ENCODE measurements at places on chromosomes 5 and 9.

- no peak for DNase-seq
Measured at GRCh38 chr5:93874491-93874890, 133.1 kb upstream of the POU5F2 start.

DNA sequence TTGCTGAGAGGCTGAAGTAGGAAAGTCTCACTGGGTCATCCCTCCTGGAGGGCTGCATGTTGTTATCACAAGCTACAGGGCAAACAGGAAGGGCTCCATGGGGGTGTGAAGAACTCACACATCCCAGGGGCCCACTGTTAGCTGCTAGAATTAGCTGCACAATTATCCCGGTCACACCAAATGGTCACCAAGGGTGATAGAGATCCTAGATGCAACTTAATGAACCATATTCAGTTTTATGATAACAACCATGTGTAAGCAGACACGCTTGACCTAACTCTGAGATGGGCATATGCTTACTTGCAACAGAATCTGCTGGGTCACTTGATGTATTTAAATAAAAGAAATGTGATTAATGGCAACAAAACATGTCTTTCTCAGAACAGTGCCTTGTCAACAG is 143.5 kb upstream of the C6 start:
- no peak for DNase-seq

GRCh38 chr5:145752534-145752933 is 82.6 kb downstream of the PRELID2 start:
- no peak for DNase-seq

GRCh38 chr9:2017331-2018161 is 2.4 kb downstream of the SMARCA2 start:
- DNase-seq: peak; percentile 62

DNA sequence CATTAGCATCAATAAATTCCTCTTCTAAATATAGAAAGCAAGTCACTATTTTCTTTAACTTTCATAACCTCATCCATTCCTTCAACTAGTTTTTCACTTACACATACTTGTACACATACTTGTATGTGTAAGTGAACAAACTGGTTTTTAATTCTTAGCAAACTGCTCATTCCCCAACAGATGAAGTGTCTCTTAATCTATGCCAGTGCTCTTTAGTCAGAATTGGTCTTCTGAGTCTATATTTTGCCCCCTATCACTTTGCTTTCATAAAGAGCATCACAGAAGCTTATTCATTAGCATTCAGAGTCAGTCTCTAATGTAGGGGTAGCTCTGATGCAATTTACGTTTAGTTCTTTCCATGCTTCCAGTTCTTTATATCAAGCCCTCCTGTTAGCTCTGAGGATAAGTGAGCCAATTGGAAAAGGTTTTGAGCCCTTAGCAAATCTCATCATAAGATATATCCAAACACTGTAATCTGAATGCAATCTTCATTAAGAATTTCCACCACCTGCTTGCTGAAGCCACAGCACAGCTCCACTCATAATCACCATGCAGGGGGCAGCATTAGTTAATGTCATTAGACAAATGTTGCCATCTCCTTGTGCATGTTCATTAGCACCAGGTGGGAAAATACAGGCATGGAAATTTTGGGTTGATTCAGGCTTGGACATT is 178.5 kb upstream of the SLC24A2 start:
- DNase-seq: no peak

GRCh38 chr9:97889941-97890887 is 32.1 kb downstream of the TRMO start:
- DNase-seq: peak; percentile 70

DNA sequence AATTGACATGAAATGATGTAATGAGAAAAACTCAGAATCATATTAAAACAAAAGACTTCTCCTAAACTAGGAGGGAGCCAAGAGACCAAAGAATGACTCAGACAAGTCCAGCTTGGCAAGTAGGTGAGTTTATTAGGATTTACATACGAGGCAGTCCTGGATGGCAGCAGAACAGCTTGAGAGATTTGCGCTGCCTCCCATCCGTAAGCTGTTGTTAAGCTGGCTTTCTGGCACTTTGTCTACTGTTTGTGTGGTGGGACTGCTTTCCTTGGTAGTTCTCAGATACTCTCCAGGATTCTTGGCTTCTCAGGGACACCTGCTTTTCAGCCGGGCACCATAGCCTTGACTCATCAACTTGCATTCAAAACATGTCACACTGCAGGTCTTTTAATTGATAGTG is 57.6 kb downstream of the COX7C start:
- no peak for DNase-seq

DNA sequence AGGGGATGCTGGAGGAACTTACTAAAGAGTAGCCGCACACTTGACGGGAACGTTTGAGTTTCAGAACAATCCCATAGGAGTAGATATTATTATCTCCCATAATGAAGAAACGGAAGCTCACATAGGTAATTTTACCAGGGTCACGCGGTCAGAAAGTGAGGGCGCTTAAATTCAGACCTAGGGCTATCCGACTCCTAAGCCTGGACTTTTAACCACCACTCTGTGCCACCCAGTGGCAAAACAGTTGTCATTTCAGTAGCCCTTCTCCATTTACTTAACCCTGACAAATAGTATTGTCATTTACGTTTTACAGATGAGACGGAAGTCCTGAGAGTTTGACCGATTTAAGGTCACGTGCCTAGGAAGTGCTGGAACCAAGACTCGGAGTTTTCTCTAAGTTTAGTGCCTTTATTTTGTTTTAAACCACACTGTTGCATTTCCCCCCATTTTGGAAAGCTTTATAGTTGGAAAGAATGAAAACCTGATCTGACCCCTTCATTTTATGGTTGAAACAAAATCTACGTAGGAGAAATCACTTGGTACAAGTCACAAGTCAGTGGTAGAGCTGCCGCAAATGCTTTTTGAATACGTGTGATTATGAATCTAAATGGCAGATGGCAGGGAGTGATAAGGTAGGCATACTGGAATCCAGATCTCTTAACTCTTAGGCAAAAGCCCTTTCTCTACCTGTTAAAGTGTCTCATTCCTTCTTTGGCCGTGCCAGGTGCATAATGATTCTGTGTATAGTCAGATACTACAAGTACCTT is 650 bp downstream of the MRRF start:
- DNase-seq: peak; percentile 20

DNA sequence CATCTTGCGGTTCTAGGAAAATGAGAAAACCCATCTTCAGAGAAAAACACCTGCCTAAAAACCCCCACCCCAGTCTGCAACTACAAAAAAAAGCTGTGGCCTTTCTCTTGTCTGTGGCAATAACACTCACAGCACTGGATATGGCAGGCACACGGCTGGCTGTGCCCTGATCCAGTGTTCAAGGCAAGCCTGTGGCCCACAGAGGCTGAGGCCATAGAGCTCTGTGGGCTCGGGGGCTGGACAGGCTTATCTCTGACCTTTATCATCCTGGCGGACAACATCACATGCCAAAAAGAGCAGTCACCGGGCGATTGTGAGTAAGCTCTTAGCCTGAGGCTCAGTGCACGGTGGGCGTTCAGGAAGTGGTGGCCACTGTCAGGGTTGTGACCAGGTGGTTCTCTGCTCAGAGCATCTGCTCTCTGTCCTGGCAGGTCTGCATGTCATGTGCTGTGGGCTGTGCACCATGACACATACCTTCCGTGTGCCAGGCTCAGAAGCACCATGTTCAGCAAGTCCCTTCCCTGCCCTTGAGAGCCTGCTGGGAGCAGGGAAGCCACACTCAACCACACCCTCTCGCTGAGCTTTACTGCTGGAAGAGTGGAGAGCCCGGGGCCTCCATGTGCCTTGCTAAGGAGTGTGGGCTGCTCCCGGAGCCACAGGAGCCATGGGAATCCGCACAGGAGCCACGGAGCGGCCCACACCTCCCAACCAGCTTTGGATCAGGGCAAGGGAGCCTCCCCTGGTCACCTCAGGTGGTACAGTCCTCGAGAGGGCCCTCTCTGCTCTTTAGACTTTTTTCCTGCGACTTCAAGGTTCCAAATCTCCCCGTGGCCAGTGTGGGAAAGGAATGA is 34.6 kb upstream of the WDR38 start:
- peak; percentile 65 for DNase-seq

GRCh38 chr5:137304226-137304874 is 194.8 kb downstream of the SPOCK1 start:
- no peak for DNase-seq

DNA sequence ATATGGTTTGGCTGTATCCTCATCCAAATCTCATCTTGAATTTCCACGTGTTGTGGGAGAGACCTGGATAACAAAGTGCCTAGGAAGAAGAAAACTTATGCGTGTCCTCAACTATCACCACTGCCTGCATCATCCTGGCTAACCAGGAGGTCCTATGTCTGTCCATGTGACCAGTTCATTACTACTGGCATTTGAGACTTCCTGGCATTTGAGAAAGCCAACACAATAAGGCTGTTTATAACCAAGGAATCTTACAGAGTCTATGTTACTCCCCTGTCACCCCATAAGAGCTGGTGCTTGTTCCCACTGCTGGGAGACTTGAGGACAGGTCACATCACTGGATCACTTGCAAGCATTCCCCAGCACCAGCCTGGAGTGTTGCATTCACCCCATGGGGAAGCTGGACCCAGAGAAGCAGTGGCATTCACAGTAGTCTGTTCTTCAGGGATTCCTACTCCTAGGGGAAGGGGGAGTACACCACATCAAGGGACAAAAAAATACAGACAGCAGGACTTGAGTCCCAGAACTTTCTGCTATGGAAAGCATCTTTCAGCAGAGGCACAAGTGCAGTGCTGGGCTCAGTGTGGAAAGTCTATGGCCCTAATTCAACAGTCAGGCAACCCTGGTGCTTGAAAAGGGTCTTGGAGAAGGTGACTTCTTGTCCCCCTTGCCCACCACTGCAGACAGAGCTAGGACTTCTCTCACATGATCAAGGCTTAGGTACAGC is 717.1 kb downstream of the SEMA5A start:
- DNase-seq: no peak

- DNase-seq: no peak
Measured at GRCh38 chr5:119275601-119276173, 80.1 kb upstream of the TNFAIP8 start.

GRCh38 chr5:51096859-51097258 is 286.4 kb upstream of the ISL1 start:
- DNase-seq: no peak
